ENCODE measurements at places on chromosomes 1 and 21. TPM values are rescaled to one million over a fixed set of nuclear protein-coding genes. Genes with fewer than 3 reads are reported as not detected.

DNA sequence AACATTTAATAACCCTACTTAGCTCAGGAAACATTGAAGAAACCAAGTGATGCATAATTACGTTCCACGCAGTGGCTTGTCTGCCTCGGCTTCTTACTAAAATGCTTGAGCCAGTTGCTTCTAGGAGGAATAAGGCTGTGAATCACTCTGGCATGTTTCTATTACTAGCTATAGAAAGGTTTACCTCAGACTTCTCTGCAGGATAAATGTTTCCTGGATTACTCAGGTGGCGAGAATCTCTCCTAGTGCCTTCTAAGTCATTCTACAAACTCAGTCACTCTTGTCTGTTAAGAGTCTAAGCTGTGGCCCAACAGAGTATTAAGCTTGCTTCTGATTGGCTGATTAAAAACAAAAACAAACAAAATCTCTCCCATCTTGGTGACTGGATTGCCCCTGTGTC, 92.0 kb upstream of the RALGPS2 start:
- DNase-seq = no peak

DNA sequence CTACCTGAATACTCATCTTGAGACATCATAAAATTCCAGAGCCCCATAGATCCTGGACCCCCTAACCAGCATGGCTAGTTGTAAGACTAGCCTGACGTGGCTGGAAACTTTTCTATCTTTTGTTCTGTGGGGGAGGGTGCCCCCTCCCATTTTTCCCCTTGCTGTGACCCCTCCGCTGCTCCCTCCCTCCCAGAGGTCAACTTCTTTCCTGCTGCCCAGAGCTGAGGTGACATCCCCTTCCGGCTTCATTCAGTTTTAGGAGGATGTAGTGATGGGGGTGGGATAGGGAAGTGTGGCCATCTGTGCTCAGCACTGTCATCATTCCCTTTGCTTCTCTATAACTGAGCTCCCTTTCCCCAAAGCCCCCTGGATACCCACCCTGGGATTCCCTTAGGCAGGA, 4.4 kb upstream of the SLC41A1 start:
- no peak for DNase-seq

DNA sequence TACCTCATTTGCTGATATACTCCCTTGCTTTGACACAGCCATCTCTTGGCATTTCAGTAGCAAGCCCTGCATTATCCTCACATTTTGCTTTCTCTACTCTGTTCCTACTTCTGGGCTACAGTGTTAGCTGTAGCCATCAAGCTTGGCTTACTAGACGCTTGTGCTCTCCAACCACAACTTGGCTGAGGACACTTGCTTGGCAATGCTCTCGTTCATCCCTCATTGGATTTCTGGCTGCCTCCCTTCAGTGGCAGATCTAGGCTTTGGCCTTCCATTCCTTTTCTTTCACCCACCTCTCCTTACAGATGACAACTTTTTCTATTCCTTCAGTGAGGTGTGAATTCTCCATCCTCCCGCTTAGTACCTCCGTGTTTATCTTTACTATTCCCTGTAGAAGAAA, 428.7 kb upstream of the LRRC7 start:
- no peak for DNase-seq

The DNAI4 gene
- 0.80 TPM for total RNA-seq

The EXTL1 gene
- not detected for total RNA-seq

The DCDC2B gene
- not detected for total RNA-seq

The C1orf50 gene
- 10.3 TPM for total RNA-seq
